Left ventricle myocardium inferior (tissue), 1 donor: ENCODE measurements at places on chromosomes 16 and 17. TPM values are rescaled to one million over a fixed set of nuclear protein-coding genes. Genes with fewer than 3 reads are reported as not detected.

- no peak for DNase-seq
Measured at GRCh38 chr17:66306446-66306845, 4.0 kb downstream of the PRKCA start.

DNA sequence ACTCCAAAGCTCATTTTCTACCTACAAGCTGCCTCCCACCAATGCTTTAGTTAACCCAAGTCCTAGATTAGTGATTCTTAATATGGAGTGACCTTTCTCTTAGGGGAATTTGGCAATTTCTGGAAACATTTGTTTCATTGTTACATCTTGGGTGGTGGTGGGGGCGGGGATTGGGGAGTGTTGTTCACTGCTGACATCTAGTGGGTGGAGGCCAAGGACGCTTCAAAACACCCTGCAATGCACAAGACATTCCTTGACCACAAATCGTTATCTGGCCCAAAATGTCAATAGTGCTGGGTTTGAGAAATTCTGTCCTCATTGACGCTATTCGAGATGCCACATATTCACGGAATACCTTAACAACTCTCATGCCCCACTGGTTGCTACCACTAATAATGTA, 282.9 kb downstream of the RBFOX1 start:
- no peak for DNase-seq

MYH13 gene
- not detected for total RNA-seq

GRCh38 chr17:7392696-7393612, 1.4 kb downstream of the PLSCR3 start:
- DNase-seq: no peak
